ENCODE measurements at places on chromosomes 2 and 18. TPM values are rescaled to one million over a fixed set of nuclear protein-coding genes. Genes with fewer than 3 reads are reported as not detected.

PLEK gene
- total RNA-seq: 0.93 TPM

FHL2 gene
- total RNA-seq: 17.9 TPM

FSHR gene
- total RNA-seq: 0.20 TPM

DUSP2 gene
- total RNA-seq: 7.2 TPM

DNA sequence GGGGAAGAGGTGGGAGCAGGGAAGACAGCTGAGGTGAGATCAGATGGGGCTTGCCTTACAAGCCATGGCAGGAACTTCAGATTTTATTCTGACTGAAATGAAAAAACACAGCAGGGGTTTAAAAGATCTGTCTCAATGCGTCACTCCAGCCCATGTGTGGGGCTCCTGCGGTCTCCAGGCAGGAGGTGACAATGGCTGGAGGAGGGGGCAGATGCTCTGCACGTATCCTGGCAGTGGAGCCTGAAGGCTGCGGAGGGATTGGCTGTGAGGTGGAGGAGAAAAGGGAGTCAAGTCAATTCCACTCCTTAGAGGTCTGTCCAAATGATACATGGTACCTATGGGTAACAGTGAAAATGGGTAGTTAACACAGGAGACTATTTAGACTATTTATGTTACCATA is 40.5 kb upstream of the KIDINS220 start:
- no peak for DNase-seq

DNA sequence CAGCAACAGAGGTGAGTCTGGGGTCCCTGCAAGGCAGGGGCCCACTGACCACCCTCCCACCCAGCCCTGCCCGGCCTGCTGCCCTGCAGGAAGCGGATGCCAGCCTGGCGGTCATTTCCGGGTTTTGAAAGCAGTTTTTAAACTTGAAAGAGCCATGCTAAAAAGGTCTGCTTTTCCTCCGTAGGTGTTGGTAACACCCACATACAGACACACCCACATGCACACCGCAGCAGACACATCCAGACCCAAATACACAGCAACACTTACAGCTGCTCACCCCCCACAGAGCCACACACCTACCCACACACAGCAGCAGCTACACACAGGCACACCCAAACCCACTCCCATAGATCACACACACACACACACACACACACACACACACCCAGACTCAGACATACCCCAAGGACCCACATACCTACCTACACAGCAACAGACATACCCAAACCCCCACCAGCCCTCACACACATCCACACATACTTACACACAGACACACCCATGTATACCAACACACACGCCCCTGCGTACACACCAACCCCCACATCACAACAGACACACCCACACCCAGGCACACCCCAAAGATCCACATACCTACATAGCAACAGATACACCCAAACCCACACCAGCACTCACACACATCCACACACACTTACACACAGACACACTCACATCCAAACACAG is 7.6 kb downstream of the ZFP36L2 start:
- peak; percentile 56 for DNase-seq

DNA sequence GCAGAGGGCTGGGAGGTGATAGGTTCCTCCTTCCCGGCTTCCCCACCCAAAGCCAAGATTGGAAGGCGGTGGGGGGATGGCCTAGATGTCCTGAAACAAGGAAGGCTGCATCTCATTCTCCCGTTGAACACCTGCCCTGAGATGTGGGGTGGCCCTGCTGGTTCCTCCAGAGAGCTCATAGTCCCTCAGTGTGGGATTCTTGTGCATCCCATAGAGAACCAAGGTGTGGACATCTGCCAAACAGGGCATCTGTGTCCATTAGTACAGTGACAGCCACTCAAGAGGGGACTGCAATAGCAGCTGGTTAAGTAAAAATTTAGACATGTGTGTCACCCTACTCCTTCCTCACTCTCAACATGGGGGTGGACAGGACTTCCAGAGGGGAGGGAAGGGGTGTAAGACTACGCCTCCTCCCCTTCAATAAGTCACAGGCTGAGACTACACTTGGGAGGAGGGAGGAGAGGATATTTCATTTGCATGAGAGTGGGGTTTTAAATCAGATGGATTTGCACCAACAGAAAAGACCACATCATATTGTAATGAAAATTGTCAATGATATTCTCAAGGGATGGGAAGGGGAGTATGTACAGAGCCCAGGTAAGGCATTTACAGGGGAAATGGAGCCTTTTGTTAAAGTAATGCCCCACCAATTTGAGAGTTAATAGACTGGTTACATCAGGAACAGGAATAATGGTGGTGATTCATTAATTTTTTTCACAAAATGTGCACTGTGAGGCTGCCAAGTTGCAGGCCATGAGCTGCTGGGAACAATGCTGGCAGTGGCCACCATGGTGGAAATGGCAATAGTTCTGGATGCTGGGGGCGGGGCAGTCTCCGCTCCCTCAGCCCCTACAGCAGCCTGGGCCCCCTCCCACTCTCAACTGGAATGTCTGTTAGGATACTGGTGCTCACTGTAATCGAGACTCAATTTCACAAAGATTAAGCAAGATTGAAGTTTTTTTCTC is 80.6 kb downstream of the TEX51 start:
- DNase-seq: no peak

DNA sequence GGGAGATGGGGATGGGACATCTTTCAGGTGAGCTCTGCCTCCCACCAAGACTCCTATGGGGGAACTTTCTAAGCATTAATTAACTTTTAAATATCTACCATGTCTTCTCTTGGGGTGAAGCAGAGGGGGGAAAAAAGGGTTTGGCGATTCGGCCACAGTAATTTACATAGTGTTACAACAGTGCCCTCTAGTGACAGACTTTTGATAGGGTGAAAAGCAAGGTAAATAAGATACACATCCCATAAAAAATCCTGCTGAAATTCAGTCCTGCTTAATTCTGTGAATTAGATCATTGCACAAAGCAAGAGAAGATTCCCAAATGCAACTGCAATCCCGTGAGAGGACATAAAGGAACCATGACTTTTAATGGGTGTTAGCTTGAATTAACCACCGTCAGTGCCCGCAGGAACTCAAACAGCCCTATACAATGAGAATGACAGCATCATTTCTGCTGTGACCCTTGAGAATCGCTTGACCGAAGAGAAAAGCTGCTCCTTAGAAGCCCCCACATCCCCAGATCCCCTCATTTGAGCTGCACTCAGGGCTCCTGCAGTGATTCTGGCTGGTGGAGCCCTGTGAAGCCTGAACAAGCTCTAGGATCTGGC is 32.8 kb downstream of the FAM124B start:
- DNase-seq: peak; percentile 71

- DNase-seq: no peak
Measured at GRCh38 chr2:216495656-216496055, 3.0 kb upstream of the RPL37A start.

DNA sequence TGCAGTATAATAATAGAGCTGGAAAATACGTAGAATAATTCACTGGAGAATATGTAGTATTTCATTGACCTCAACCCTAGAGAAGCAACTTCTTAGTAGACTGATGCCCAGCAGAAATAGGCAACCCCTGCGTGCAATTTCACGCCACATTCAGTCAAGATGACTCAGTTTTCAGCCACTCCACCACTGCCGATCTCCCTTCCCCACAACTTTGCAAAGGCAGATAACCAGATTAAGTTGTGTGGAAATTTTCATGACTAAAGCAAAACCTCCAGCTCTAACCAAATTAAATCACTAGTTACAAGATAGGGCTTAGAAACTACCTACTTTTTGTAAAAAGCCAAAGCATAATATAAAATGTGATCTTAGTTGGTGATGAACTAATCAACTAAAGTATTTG is 63.3 kb upstream of the STK17B start:
- DNase-seq: no peak

DNA sequence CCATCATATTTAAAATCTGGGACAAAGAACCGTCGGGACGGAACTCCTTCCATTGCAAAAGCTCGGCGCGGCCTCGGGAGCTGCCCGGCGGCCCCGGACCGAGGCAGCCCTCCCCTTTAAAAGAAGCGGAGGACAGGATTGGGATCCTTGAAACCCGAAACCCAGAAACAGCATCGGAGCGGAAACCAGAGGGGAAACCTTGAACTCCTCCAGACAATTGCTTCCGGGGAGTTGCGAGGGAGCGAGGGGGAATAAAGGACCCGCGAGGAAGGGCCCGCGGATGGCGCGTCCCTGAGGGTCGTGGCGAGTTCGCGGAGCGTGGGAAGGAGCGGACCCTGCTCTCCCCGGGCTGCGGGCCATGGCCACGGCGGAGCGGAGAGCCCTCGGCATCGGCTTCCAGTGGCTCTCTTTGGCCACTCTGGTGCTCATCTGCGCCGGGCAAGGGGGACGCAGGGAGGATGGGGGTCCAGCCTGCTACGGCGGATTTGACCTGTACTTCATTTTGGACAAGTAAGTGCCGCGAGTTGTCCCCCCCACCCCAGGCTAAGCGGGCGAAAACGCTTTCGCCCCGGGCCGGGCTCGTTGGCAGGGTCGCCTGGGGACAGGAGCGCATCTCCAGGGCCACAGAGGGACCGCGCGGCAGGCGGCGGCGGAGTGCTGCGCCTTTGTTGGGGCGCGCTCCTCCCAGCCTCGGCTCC is at the start of gene ANTXR1:
TSS of gene ANTXR1 (plus strand) at position 38 of the 698 bp plus-strand sequence. CDS start at position 359, 321 bp downstream.
- peak; percentile 69 for DNase-seq

DNA sequence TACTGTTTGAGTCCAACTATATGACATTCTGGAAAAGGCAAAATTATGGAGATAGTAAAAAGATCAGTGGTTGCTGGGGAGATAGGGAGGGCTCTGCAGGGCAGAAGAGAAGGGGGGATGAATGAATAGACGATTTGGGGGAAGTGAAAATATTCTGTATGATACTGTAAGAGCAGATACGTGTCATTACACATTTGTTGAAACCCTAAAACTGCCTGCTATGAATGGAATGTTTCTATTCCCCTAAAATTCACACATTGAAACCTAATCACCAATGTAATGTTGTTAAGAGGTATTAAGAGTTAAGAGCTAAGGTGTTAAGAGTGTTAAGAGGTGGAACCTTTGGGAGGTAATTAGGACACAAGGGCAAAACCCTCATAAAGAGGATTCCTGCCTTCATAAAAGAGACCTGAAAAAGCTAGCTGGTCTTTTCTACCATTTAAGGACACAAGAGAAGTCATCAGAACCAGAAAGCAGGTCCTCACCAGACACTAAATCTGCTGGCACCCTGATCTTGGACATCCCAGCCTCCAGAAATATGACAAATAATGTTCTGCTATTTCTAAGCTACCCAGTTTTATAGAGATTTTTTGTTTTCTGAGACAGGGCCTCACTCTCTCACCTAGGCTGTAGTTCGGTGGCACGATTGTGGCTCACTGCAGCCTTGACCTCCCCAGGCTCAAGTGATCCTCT is 76.2 kb downstream of the ATAD2B start:
- no peak for DNase-seq

DNA sequence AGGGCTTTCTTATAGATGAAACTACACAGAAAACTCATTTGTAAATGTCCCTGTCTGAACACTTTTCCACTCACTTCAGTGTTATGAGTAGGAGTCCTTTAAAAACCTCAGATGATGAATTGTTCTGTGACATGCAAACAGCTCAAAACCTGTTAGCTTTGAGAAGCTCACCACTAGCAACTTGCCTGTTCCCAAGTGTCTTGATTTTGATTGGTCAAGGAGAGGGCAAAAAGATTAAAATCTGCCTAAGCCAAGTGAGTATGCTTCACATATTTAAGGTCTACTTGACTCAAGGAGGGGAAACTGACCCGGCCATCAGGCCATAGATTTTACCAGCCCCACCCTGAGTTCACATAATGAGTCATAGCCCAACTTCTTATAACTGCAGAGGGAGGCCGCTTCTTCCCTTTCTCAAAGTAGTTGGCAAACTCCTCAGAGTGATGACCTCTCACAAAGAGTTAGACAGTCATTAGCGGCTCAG is 45.2 kb upstream of the MEIS1 start:
- peak; percentile 42 for DNase-seq

DNA sequence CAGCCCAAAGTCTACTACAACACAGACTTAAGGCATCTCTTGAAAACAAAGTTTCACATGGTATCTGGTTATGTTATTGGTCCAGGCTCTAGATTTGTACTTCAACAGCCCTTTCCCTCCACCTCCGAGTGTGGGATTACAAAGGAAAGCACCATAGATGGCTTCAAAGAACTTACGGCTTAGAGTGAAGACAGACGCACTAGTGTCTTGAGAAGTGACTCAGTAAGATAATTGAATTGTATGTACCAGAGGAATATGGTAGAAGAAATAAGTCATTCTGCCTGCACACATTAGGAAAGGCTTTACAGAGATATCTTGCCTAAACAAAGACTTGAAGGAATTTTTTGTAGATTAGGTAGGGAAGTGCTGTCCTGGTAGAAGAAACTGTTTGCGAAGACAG is 392.3 kb upstream of the TNP1 start:
- no peak for DNase-seq
